ENCODE measurements at places on chromosomes 3 and 15. TPM values are rescaled to one million over a fixed set of nuclear protein-coding genes. Genes with fewer than 3 reads are reported as not detected.

- DNase-seq: no peak
Observed at GRCh38 chr3:58607816-58608215, 30.6 kb upstream of the FAM107A start.

ATP13A4 gene
- total RNA-seq: 1.1 TPM

GOLGA6L7 gene
- not detected for total RNA-seq

- no peak for DNase-seq
Observed at GRCh38 chr3:115785782-115786181, 162.5 kb downstream of the GAP43 start.

TRANK1 gene
- total RNA-seq: 13.2 TPM

RBMS3 gene
- total RNA-seq: 1.5 TPM

EPHB1 gene
- total RNA-seq: 0.60 TPM

GCSAM gene
- 9.3 TPM for total RNA-seq

- DNase-seq: no peak
Observed at GRCh38 chr15:80246425-80246894, 5.6 kb downstream of the CTXND1 start.

LMCD1 gene
- total RNA-seq: 3.1 TPM

DNA sequence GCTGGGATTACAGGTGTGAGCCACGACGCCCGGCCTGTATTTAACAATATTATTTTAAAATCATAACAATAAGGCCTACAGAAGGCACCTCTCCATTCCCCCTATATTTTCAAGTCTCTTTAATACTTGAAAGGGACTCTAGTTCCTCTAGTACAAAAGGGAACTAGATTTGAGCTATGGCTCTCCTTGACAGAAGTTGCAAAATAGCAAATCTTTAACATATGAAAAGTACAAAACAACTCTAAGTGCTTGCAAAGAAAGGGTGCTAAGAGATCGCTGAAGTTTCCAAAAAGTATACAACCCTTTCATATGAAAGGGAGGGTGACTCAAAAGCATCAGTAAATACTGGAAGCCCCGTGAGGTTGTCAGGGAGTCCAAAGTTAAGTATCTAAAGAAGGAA lies 23.8 kb downstream of the AP3S2 start:
- DNase-seq: no peak

GRCh38 chr3:33883538-33883950 lies 85.1 kb downstream of the PDCD6IP start:
- no peak for DNase-seq

DNA sequence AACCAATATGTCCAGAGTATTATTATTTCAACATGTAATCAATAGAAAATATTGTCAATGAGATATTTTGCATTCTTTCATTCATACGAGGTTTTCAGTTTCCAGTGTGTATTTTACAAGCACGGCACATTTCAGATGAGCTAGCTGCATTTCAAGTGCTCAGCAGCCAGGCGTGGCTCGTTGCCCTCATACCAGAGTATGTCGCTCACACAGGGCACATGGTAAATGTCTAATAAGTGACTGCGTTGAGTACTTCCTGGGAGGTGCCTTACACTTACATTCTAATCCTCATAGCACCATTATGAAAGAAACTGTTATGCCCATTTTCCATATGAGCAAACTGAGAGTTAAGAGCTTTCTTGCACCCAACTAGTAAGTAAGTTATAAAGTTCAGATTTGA lies 47.4 kb downstream of the TMEM266 start:
- no peak for DNase-seq

CCR8 gene
- 0.75 TPM for total RNA-seq

All from activated CD4-positive, alpha-beta T cell treated with anti-CD3 and anti-CD28 coated beads for 36 hours (primary cell).